ENCODE measurements at places on chromosomes 12 and 14. TPM values are rescaled to one million over a fixed set of nuclear protein-coding genes. Genes with fewer than 3 reads are reported as not detected.
A peak's percentile ranks its signal among the peaks of the same experiment; 100 is the strongest.

DNA sequence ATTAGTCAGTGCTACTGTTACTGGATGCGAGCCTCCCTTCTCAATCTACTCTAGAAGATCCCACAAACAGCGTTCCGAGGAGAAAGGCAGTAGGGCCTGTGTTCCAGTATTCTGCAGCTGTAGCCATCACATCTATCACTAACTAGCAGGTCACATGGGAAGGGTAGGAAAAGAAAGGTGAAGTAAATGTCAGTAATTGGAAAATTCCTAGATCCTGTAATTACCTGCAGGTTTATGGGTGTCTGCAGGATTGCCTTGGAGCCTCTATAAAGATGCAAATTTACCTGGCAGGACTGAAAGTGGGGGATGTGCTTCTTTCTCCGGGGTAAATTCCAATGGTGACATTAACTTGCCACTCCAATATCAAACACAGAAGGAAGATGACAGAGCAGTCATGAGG, 77.8 kb downstream of the FERMT2 start:
- DNase-seq: no peak

- no peak for DNase-seq
Observed at GRCh38 chr14:100692859-100693558, 33.7 kb upstream of the DLK1 start.

GRCh38 chr12:56488041-56488955, at the start of gene GLS2:
TSS of gene GLS2 (minus strand) at chr12:56488161. CDS start at chr12:56488118, 43 bp downstream.
- peak; percentile 71 for DNase-seq

DNA sequence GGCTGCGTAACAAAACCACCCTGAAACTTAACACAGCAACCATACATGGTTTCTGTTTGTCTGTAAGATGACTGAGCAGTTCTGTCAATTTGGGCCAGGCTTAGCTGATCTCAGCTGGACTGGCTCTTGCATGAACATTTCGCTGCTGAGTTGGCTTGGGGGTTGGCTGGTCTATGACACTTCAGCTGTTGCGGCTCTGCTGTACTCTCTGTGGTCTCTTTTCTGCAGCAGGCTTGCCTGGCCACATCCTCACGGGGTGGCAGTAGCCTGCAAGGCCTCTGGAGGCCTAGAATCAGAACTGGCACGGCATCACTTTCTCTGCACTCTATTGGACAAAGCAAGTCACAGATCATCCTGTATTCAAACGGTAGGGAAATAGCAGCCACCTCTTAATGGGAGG, 216.2 kb downstream of the BCL11B start:
- DNase-seq: no peak

- DNase-seq: no peak
Observed at GRCh38 chr12:102197789-102198188, at the start of gene PMCH. TSS of gene PMCH (minus strand) at chr12:102197833. CDS start at chr12:102197770, 63 bp downstream.

DNA sequence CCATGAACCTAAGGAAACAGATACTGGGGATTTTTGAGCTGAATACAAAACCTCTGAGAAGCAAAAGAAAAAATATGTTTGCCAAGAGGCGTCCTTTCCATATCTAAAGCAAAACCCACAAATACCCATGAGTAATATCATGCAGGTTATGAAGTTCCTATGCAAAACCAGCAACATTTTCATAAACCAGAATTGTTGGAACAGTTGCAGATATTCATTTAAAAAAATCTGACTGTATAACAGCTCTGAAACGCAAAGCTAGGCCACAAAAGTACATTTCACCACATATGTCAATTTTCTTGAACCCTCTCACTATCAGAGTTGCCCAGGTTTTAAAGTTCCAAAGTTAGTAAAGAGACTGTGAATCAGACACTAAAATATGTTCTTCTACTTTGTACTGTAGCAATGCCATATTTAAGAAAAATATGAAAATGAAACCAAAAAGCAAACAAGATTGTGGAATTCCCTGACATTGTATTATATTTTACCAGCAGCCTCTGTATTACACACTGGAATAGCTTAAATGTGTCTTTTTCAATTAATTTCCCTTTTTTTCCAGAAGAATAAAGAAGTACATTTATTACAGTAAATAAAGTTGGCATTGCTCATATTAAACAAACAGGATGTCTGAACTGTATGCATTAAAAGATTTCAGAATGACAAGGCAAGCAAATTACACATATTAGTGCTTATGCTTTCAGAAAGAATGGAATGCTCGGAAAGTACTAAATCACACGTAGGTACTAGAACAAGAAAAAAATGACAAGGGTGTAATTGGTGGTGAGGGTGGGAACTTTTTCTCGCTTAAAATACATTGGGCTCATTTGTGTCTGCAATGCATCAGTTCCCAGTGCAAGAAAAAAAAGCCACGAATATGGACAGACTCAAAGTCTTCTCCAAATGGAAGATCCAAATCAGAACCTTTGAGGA, 33.6 kb upstream of the HIF1A start:
- no peak for DNase-seq

GRCh38 chr12:17470460-17470859, 619.5 kb downstream of the RERGL start:
- no peak for DNase-seq

- DNase-seq: no peak
Observed at GRCh38 chr14:103099733-103100280, 5.3 kb downstream of the EXOC3L4 start.

- DNase-seq: no peak
Observed at GRCh38 chr12:121806546-121807423, 3.0 kb downstream of the SETD1B start.

DNA sequence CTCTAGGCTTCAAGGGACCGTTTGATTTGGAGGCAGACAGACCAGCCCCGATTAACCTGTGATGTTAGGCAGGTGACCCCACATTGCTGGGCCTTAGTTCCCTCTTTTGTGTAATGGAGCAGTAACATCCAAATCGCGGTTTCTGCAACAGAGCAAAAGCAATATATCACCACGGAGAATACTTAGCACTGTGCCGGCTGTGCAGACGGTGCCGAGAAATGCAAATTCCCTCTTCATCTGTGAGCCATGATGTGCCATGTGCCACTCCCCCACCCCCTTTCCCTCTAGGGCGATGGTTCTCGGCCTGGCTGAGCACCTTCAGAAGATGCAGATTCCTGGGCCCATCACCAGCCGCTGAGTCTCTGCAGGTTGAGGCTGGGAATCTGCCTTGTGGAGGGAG, 10.9 kb downstream of the BCL7A start:
- DNase-seq: no peak

DNA sequence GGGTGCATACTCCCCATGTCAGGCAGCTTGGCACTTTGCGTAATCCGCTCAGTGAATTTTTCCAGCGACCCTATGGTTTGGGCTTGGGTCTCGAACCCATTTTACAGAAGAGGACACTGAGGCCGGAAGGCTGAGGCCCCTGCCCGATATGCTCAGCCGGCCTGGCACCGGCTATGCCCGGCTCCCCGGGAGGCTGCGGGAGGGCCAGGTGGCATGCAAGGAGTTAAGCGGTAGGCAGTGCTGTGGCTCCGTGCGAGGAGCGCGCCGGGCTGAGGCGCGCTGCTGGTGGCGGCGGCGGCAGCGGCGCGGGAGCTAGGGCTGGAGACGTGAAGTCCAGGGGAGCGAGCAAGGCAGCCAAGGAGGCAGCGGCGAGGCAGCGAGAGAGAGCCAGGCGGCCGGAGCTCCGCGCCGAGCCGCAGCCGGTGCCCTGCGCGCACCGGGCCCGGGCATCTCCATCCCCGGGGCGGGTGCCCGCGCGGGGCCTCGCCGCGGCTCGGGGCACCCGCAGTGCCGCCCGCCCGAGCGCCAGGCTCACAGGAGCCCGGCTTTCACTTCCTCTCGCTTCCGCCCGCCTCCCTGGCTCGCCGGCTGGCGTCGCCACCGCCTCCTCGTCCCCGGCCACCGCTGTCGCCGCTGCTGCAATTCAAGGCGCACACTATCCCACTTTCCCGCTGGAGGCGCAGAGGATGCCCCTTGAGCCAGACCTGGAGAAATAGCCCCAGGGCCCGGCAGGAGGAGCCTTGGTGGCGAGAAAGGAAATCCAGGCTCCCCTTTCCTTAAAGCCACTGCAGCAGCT, at the start of gene WSCD2:
WSCD2 (plus strand) TSS at position 272 of the 796 bp plus-strand sequence. CDS start 66,545 bp downstream, outside the sequence.
- peak; percentile 21 for DNase-seq

GRCh38 chr14:21476523-21476924, 235 bp downstream of the RAB2B start:
- DNase-seq: no peak

- DNase-seq: no peak
Observed at GRCh38 chr12:9792185-9792900, 31.6 kb upstream of the CD69 start.

- no peak for DNase-seq
Observed at GRCh38 chr14:91280129-91280528, 35.6 kb upstream of the GPR68 start.

DNA sequence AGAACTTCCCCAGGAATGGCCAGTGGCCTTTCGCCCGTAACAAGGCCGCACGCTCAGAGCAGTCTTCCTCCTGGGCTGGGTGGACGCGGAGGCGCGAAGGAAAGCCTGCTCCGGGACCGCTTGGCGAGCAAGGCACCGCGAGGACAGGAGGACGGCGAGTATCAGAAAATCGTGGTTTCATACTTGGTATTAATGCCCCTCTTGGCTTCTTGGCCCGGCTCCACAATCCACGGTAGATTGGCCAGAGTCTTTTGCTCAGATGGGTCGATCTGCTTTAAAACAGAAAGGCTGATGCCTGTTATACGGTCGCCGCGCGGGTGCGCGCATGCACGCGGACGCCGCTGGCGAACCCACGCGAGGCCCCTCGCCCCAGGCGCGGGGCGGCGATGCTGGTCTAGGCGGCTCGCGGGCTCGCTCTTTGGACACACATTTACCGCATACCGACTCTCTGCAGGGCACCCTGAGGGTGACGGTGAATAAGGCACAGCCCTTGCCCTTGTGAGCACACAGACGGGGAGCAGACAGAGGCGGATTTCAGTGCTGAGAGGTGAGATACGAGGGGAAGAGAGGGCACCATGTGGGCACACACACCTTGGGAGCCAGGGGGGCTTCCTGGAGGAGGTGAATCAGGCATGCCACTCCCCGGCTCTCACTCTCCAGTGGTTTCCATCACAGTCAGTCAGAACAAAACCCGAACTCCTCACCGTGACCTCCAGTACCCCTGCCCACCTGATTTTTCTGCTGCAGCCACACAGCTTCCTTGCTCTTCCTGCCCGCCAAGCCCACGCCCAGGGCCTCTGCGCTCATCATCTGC, 100.7 kb downstream of the APAF1 start:
- DNase-seq: no peak

DNA sequence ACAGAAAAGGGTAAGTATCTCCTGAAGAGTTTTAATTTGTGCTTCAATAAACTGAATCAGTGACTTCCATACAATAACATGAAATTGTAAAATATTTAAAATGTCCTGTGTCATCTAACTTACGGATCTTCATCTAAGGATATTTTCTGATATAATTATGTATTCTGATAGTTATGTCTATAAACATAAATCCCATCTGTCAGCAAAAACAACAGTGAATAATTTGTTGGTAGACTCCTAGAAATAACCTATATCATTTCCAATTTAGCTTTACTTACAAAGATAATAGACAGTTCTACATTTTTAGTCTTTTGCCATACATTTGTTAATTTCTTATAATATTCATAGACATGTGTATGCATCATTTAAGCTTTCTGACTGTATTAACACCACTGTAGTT, 293.9 kb downstream of the CCDC91 start:
- DNase-seq: no peak

GRCh38 chr14:50600849-50601248, 40.9 kb downstream of the ATL1 start:
- no peak for DNase-seq

DNA sequence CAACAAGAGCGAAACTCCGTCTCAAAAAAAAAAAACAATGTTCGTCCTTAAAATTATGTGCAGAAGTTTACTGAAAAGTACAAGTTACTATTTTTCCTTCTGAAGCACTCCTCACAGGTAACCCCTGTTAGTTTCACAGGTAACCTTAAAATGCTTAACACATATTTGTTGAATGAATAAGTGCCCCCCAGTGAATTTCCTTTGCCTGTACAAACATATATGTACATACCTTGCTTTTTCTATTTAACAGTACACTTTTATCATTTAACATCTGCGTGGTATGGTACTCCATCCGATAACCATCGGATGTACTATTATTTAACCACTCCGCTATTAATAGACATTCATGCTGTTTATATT, 1.4 kb upstream of the RAB35 start:
- DNase-seq: no peak

GRCh38 chr12:50568338-50569091, 63.7 kb downstream of the DIP2B start:
- no peak for DNase-seq

DNA sequence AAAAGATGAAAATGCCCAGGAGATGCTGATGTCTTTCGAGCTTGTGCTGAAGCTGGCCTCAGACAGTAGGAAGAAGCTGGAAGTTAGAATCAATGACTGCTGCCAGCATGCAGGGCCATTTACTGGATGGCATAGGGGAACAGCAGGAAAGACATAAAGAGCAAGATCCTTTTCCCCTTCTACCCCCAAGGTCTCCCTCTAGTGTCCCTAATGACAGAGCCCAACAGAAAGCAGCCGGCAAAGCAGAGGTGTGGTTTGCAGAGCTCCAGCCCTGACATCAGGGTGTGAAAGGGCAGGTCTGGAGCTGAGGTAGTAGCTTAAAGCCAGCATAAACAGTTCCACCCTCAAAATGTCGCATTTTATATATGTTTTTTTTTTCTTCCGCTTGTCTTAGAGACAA, 1560.7 kb upstream of the TMEM132C start:
- DNase-seq: no peak

DNA sequence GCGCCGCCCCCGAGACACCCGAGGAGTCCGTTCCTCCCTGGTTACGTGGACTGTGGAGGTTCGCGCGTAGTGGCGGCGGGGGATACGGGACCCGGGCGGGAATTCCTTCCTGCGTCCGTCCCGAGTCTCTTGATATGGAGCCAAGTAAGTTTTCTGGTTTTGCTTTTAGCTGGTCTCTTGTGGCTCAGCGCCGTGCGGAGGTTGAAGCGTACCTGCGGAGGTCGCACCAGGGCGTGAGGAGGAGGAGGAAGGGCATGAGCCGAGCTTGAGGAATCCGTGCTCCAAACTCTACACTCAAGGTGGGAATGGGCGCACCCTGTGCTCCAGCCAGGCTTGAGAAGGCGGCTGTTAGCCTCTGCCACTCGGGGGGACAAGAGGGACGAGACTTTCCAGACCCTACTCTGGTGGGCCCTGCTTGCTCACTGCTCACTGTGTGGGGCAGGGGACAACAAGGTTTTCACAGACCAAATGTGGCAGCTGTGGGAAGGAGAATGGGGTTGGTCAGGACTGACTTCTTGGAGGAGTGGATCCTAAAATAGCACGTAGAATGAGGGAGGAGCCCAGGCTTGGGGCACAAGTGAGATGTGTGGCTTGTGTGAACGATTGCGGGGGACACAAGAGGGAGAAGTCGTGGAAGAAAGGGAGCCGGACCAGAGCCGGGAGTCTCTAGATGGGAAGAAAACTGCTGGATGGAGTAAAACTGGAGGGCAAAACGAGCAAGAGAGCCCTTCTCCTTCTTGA, 577 bp downstream of the ATG101 start:
- no peak for DNase-seq

The KSR2 gene
- not detected for total RNA-seq

The KRT8 gene
- 0.20 TPM for total RNA-seq

The TSPAN11 gene
- total RNA-seq: 10.7 TPM

The CCDC197 gene
- total RNA-seq: not detected

The ANKRD33 gene
- 0.60 TPM for total RNA-seq

The USP15 gene
- 77.9 TPM for total RNA-seq

The NRIP2 gene
- total RNA-seq: 31.6 TPM

The SMIM41 gene
- 50.6 TPM for total RNA-seq

The KCNC2 gene
- total RNA-seq: not detected

The SLC5A8 gene
- not detected for total RNA-seq

The P2RX2 gene
- total RNA-seq: not detected

The LPAR5 gene
- total RNA-seq: 2.7 TPM

Measured in tibial nerve (tissue), 4 donors.